COLO829 (cell line): ENCODE measurements at places on chromosomes 13 and 19.

DNA sequence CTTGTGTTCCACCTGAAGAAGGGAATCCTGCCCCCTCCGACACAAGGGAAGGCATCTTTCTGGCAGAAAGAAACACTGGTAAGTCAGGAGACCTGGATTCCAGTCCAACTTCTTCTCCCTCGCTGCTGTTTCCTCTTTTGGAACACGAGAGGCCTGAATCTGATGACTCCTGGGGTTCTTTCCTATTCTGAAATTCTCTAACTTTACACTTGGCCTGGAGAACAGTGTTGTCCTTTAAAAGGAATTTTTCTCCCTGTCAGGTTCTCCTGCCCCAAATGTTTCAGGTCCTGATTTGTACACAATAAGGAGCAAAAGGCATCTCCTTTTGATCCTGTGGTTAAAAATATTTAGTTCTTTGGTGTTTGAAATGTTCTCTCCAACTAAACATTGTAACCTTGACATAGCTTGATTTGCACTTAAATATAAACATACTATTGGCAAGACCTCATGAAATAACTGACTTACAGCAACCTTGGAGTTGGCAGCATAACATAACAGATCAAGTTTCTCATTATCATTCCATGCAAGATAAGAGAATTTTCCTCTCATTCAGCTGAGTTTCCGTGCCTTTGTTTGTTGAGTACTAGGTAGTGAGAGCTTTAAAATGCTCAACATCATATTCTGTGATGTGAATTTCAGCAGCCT lies 244.8 kb downstream of the COG6 start:
- DNase-seq, result no peak

DNA sequence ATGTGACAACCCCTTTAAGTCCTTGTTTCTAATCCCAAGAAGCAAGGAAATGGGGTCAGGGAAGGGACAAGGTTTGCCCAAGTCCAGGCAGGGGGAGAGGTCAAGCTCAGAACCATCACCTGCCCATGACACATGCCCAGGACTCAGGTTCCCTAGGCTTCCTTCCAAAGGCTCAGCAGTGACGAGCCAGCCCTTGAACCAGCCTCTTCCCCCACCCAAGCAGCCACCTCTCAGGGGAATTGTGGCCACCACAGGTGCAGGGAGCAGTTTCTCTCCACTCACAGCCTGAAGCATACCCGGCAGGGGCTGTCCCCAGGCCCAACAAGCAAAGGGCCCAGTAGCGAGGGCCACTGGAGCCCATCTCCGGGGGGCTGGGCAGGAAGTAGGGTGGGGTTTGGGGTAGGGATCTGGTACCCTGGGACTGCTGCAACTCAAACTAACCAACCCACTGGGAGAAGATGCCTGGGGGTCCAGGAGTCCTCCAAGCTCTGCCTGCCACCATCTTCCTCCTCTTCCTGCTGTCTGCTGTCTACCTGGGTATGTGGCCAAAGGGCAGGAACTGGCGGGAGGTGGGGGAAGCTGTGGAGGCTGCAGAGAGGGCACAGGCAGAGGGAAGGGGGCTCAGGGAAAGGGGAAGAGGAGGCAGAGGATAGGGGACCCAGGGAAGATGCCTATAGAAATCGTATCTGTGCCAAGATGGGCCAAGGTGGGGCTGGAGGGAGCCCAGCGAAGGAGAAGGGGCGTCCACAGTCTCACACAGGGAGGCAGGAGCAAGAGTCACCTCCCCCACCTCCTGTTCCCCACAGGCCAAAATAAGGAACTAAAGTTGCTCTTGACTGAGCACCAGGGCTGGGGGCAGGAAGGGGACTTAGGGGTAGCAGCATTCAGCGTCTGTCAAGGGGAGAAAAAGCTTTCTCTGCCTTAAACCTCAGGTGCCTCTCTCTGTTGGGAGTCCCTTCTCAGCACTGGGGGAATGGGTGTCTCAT lies at the start of gene CD79A:
Gene CD79A, plus strand, starts transcription at position 433 of the 986 bp plus-strand sequence. Its CDS starts 26 bp downstream, at position 459.
- DNase-seq, result no peak

DNA sequence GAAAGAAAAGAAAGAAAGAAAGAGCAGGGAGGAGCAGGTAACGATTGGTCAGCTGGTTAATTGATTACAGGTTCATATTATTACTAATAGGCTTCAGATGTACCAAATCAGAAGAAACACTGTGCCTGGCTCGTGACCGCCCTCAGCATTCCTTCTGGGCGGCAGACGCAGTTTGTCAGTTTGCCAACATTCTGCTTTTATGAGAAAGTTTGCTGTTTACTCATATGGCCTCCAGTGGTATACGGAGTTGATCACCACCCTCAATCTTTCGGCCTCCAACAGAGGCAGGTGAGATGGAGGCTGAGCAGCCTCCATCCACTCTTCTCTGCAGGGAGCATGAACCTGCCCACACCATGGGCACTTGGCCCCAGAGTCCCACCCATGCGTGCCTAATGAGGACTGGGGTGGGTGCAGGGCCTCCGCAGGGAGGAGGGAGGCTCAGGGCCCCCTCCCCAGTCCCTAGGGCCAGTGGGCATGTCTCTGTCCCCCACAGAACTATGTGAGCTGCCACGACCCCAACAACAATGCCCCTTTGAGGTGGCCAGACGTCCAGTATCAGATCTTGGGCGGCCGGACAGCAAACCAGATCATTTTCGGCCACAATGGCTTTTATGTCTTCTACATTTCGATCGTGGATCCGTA lies 8.8 kb downstream of the PRR22 start:
- no peak for DNase-seq

- DNase-seq, result no peak
Measured at GRCh38 chr13:44837250-44837649, 152.0 kb downstream of the NUFIP1 start.

DNA sequence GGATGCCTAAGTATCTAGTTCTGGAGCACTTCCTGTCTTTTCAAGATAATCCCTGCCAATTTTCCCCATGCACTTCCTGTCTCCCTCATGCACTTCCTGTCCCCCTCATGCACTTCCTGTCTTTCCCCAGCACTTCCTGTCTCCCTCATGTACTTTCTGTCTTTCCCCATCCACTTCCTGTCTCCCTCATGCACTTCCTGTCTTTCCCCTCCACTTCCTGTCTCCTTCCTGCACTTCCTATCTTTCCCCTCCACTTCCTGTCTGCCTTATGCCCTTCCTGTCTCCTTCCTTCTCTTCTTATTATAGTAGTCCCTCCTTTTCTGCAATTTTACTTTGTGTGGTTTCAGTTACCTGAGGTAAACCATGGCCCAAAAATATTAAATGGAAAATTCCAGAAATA lies 3.0 kb upstream of the TNNT1 start:
- DNase-seq, result no peak

GRCh38 chr19:2661615-2662014 lies 40.9 kb downstream of the GNG7 start:
- no peak for DNase-seq

DNA sequence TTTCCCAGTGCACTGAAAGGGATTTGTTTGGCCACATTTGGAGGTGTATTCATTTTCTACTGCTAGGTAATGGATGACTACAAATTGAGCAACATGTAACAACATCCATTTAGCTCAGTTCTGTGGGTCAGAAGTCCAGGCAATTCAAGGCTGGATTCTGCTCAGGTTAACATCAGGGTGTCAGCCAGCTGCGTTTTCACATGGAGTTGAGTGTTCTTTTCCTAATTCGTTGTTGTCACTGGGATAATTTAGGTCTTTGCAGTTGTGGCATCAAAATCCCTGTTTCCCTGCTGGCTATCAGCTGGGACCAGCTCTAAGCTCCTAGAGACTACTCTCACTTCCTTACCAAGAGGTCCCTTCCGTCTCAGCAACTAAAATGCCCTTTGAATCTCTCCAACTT lies 25.4 kb downstream of the MIR17HG start:
- no peak for DNase-seq

- no peak for DNase-seq
Measured at GRCh38 chr13:96041326-96042110, 11.7 kb downstream of the UGGT2 start.
